ENCODE measurements at places on chromosomes 1 and 21.

GRCh38 chr1:156959925-156960324 lies 39.5 kb downstream of the LRRC71 start:
- DNase-seq: no peak

GRCh38 chr1:2408859-2409276 lies 3.5 kb downstream of the PEX10 start:
- no peak for DNase-seq

GRCh38 chr1:37718181-37718900 lies 26.0 kb downstream of the CDCA8 start:
- no peak for DNase-seq

DNA sequence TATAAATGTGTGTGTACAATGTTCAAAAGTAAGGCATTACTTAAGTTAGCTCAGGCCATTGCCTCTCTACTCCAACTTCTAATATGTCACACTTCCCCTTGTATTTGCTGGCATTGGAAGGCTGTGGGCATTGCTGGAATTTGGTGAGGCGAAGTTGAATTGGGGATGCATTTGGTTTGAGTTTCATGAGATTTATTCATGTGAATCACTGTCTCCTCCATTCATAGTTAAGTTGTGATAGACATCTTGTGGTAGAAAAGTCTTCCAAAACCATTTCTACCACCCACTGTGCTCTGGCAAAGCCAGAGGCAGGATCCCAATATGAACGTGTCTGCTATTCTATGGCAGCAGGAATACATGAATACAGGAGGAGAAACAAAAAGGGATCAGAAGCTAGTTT lies 397.8 kb upstream of the USP24 start:
- DNase-seq: no peak

DNA sequence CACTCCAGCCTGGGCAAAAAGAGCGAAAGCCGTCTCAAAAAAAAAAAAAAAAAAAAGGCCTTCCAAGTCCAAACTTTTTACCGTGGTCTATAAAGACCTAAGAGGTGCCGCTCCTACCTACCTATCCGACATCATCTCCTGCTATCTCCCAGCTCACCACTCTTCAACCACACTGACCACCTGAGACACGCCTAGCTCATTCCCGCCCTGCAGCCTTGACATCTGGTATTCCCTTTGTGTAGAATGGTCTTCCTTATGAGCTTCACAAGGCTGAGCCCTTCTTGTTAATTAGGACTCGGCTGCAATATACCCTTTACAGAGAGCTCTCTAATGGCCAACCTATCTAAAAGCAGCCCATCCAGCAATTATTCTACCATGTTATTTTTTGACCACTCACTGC lies 680 bp downstream of the MAGOH start:
- no peak for DNase-seq

DNA sequence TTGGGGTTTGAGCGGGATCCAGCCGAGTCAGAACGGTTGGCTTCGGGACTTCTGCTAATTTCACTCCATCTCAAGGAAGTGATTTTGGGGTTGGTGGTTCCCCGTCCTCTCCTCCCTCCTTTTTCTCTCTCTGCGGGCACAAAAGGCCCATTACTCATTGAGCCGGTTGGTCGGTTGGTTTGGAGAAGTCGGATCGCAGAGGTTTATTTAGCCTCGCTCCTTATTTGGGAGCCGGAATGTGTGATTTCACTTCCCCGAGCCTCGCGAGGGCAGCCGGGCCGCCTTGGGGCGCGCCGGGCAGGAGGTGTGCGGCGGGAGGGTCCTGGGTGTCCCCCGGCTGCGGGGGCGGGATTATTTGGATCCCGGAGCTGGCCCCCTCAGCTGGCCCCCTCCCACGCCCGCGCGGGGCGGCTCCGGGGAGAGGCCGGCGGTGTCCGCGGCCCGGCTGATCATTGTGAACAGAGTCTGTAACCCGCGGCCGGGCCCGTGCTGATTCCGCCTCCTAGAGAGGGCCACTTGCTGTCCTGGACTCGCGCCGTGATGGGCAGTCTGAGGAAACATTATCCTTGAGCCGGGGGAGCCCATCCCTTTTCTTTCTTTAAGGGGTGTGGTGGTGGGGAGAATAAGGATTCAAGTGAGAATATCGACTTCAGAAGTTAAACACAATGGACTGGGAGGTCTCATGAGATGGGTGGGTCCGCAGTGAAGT lies 1.2 kb downstream of the MAPKAPK2 start:
- DNase-seq: no peak

DNA sequence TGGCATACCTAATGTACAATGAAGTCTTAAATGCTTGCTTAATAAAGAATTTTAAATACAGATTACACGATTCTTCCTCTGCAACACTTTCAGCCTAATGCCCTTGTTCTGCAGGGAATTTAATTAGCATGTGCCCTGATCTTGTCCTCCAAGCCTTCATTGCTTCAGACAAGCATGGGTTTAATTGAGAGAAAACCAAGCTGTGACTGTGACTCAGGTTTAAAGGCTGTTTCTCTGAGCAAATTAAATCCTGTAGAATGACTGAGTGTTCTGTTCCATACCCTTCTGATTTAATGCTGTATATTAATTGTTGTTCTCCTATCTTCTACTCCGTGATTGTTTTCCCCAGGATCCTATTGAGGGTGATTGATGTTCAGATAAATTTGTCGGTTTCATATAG lies 269.0 kb upstream of the PRMT6 start:
- no peak for DNase-seq

GRCh38 chr1:54710434-54710833 lies 5.2 kb upstream of the TTC4 start:
- DNase-seq: no peak

DNA sequence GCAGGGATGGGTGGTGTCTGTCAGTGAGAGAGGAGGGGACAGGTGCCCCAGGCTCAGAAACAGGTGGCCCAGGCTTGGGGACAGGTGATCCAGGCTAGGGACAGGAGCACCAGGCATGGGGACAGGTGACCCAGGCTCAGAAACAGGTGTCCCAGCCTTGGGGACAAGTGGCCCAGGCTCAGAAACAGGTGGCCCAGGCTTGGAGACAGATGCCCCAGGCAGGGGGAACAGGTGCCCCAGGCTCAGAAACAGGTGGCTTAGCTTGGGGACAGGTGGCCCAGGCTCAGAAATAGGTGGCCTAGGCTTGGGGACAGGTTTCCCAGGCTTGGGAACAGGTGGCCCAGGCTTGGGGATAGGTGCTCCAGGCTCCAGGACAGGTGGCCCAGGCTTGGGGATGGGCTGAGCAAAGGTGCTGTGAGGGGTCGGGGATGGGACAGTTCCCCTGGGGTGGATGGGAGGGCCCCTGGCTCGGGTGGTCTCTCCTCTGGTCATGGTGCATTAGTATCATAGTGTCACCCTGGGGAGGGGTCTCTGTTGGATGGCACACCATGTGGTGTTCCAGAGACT lies 87.7 kb upstream of the C1orf174 start:
- DNase-seq: no peak

GRCh38 chr1:92446546-92446945 lies 40.2 kb downstream of the GFI1 start:
- DNase-seq: no peak

DNA sequence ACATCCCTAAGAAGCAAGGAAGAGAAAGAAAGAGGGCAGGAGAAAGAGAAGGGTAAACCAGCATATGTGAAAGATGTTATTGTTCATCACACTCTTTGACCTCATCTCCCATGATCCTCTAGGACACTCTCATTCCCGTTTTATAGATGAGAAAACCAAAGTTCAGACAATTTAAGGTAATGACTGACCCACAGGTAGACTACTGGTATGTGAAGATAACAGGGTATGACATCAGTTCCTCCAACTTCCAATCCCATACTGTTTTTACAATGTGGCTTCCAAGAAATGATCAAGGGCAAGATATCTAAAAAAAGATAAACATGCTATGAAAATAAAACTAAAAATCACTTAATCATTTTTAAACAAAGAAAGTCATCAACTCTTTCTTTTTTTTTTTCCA lies 95.2 kb upstream of the TNFSF4 start:
- no peak for DNase-seq

DNA sequence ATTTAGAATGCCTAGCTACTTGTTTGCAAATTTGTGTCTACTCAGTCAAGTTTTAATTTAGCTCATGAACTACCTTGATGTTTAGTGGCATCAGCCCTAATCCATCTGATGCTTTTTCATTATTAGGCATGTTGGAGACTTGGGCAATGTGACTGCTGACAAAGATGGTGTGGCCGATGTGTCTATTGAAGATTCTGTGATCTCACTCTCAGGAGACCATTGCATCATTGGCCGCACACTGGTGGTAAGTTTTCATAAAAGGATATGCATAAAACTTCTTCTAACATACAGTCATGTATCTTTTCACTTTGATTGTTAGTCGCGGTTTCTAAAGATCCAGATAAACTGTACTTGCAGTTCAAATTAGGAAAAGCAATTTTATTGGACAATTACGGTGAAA lies 7.6 kb downstream of the SOD1 start:
- no peak for DNase-seq

GRCh38 chr1:96536581-96536980 lies 185.0 kb upstream of the PTBP2 start:
- no peak for DNase-seq

DNA sequence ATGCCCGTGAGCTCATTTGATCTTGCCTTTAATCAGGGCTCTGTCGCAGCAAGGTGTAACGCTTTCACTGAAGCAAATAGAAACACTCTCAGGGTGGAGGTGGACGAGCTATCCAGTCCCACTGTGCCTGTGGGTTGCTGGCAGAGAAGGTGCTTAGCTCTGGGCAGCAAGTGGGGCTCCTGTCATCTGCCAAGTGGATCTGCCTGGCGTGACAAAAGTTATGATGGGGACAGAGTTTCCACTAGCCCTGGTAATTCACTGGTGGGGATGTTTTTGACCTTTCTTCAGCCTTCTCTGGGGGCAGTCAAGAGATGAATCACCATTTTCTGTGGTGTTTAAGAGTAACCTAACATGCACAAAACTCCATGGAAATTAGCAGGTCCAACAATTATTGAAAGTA lies 71.3 kb upstream of the EDEM3 start:
- no peak for DNase-seq

DNA sequence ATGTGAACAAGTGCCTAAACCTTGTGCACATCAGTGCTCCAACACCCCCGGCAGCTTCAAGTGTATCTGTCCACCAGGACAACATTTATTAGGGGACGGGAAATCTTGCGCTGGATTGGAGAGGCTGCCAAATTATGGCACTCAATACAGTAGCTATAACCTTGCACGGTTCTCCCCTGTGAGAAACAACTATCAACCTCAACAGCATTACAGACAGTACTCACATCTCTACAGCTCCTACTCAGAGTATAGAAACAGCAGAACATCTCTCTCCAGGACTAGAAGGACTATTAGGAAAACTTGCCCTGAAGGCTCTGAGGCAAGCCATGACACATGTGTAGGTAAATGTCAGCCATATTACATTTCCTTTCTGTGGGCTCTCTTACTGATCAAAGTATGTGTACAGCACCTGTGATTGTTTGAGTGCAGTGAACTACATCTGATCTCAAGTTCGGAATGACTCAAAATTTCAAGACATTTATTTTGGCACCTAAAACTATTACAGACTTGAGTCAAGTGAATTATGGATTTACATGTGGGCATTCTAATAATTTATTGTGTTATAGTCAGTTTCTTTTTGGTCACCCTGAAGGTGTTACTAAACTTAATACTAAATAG lies 196.5 kb downstream of the TPR start:
- no peak for DNase-seq

- DNase-seq: no peak
Measured at GRCh38 chr1:211531194-211532087, 39.5 kb upstream of the RD3 start.

DNA sequence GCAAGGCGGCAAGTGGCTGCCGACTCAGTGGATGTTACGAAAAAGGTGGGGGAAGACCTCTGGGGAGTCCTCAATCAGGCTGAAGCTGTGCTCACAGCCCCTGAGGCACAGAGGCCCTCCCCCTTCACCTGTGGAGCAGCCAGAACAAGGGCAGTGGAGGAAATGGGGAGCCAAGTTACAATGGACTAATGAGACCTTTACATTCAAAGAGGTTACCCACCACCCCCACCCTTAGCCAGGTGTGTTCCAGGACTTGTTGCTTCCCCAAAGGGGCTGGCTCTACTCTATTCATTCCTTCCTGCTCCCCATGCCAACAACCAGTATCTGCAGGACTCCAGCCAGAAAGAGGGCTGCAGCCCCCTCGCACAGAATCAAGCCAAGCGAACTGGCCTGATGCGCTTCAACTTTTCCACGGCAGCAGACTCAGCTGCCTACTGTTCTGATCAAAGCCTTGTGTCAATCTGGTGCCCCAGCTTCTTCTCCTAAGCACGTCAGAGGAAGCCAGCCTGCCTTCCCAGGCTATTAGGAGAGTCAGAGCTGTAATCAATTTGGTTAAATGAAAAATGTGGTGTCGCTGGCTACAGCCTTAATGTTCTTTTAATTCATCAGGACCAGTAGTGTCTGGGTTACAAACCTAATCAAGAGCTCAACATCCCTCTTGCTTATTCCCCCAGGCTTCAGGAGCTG lies 1.8 kb upstream of the SYT2 start:
- no peak for DNase-seq

DNA sequence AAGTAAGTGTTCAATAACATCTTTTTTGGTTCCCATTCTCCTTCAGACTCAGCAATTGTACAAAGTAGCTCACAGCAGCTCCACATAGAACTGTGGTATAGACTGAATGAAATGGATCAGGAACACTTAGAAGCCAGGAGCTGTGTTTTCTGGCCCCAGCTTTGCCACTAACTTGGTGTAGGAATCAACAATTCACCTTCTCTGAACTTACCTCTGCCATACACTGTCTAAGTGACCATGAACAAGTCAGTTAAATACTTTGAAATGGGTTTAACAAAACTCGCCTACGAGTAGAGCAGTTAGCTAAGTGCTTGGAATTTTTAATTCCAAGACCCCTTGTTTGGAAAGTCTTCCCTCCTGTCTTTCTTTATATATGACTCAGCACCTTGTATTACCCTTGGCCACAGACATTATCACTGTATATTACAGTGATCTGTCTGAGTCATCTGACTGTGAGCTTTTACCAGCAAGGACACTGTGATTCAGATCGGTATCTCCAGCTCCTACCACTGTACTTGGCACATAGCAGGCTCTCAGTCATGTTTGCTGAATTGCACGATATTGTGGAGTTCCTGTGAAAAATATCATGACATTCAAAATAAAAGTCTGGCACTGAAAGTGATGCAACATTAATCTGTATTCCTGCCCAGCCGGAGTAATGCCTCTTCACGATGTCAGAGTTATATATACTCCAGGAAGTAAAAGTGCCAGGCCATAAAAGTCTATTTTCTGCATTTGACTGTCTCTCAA lies 101.7 kb upstream of the BEND5 start:
- DNase-seq: no peak

- no peak for DNase-seq
Measured at GRCh38 chr1:225479996-225480720, 52.3 kb upstream of the LBR start.

- no peak for DNase-seq
Measured at GRCh38 chr1:228045871-228046270, 36.6 kb upstream of the ARF1 start.

DNA sequence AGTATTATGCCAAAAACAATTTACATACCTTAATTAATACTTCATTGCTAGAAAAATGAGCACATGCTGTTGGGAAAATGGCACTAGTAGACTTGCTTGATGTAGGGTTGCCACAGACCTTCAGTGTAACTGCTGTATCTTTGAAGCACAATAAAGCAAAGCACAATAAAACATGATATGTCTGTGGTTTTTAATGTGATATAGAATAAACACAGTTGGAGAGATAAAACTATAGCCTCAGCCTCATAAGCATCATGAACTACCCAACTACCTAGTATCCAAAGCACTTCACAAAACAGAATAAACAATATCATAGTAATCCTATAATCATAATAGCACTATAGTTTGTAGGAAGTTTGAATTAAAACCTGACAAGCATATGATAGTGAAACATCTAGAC lies 143.5 kb downstream of the SYT14 start:
- no peak for DNase-seq

- no peak for DNase-seq
Measured at GRCh38 chr1:21182181-21182731, 5.6 kb upstream of the EIF4G3 start.

Measured in activated CD4-positive, CD25-positive, alpha-beta regulatory T cell treated with anti-CD3 and anti-CD28 coated beads, Interleukin-2, amount 50 U/mL, for 16 hours (primary cell).